ENCODE measurements at places on chromosomes 13 and 19. TPM values are rescaled to one million over a fixed set of nuclear protein-coding genes. Genes with fewer than 3 reads are reported as not detected.

Gene NXNL1
- total RNA-seq = not detected

Gene SERTAD1
- 12.0 TPM for total RNA-seq

Gene SGCG
- total RNA-seq = not detected

Gene RELB
- 15.3 TPM for total RNA-seq

Gene PCDH9
- 2.4 TPM for total RNA-seq

Gene PTPRS
- 126 TPM for total RNA-seq

Gene SMARCA4
- total RNA-seq = 105 TPM

Gene LHB
- not detected for total RNA-seq

Measured in melanocyte of skin (primary cell).